ENCODE measurements at places on chromosomes 5 and 9.
A peak's percentile ranks its signal among the peaks of the same experiment; 100 is the strongest.

DNA sequence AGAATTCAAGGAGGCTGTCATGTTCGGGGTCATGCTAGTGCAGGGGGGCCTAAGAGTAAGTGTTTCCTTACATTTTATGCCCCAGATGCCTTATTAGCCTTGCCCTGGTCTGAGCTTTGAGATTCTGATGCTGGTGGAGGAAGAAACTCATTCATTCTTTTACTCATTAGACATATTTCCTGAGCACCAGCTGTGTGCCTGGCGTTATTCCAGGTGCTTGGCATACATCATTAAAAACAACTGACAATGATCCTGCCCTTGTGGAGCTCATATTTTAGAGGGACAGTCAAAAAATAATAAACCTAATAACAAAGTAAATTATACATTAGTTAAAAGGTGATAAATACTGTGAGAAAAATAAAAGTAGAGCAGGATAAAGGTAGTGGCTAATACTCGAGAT is 138.9 kb upstream of the SGCD start:
- DNase-seq: no peak

GRCh38 chr9:96877269-96877668 is 23.0 kb upstream of the ZNF782 start:
- peak; percentile 32 for DNase-seq

DNA sequence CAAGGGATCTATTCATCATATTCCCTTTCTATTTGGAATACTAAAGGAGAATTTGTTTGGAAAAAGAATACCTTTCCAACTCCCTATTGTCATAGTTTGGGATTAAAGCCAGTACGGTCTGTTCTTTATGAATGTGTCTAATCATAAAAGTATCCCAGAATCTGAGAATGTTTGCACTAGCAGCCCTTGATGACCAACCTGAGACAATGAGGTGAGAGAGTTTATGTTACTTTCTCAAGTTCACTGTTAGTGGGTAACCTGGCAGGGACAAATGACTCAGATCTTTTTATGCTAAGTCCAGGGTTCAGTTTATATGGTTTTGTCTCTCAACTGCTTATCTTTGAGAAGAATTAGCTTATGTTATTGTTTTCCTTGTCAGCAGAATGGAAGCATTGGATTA is 25.3 kb upstream of the TLR4 start:
- peak; percentile 62 for DNase-seq

DNA sequence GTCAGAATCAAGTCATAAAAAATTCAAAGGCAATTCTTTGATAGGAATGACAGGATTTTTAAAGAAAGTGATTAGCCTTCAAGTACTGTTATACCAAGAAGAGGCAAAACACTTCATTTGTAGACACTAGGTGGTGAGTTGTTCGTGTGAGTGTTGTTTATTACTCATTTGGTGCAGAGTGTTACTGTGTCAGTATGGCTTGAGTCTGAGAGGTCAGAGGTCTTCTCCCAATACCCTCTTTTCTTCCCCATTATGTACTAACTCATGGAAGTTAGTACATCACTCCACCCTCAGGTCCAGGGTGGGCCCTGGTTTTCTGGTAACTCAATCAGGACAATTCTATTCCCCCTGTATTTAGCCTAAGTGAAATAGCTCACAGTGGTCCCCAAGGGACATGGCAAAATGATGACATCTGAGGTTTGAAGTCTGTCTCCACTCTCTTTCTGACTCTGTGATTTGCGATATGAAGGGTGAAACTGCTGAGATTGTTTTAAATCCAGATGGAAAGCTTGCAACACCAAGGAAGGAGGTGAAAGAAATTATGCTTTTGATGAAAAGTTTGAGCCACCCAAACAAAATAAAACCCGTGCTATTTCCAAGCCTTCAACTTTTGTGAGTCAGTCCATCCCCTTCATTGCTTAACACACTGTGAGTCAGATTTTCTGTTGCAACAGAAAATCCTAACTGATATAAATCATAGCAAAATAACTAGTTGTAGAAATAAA is 56.8 kb downstream of the NUDT12 start:
- DNase-seq: peak; percentile 20

DNA sequence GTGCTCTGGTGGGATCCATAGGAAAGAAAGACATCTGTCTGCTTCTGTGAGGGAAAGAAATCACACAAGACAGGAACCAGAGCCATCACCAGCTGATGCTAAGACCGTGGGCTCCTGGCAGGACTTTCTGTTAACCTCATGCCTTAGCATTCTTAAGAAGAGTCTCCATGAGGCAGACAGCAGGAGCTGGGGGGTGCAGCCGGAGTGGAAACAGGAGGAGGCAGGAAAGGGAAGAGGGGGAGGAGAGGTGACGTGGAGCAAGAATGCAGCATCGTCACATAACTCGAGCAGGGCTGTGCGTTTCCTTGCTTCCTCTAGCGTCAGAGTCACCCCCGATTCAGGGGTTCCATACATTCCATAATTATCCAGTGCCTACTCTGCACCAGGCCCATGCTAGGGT is 53.6 kb downstream of the ERGIC1 start:
- DNase-seq: peak; percentile 54

- no peak for DNase-seq
These were observed 7.5 kb downstream of the DOCK8 start for GRCh38 chr9:221989-222776.

- peak; percentile 51 for DNase-seq
These were observed 583.9 kb downstream of the SEMA5A start for GRCh38 chr5:8961956-8962355.

Data from astrocyte of the hippocampus (primary cell).